Calu3 (cell line): ENCODE measurements at places on chromosomes 7 and 10.

- DNase-seq, result peak; percentile 44
Observed at GRCh38 chr7:135232720-135233119, 918 bp upstream of the STRA8 start.

GRCh38 chr7:127844707-127845331 lies 186.4 kb downstream of the LRRC4 start:
- DNase-seq, result no peak

DNA sequence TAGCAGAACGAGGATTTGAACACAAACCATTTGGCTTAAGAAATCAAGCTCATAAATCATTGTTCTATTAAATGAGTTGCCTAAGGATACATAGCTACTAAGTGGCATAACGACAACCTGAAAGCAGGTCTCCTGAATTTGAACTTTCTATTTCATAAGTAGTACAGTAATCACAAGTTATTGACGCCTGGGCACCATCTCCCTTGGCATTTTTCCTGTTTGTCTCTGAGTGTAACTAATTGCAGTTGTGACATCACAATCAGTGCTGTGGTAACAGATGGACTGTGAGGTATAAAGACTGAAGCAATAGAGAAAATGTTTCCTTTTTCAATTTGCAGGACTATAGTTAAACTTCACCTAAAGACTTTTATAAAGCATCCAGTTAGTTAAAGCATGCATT lies 6.4 kb upstream of the CSTF2T start:
- no peak for DNase-seq

DNA sequence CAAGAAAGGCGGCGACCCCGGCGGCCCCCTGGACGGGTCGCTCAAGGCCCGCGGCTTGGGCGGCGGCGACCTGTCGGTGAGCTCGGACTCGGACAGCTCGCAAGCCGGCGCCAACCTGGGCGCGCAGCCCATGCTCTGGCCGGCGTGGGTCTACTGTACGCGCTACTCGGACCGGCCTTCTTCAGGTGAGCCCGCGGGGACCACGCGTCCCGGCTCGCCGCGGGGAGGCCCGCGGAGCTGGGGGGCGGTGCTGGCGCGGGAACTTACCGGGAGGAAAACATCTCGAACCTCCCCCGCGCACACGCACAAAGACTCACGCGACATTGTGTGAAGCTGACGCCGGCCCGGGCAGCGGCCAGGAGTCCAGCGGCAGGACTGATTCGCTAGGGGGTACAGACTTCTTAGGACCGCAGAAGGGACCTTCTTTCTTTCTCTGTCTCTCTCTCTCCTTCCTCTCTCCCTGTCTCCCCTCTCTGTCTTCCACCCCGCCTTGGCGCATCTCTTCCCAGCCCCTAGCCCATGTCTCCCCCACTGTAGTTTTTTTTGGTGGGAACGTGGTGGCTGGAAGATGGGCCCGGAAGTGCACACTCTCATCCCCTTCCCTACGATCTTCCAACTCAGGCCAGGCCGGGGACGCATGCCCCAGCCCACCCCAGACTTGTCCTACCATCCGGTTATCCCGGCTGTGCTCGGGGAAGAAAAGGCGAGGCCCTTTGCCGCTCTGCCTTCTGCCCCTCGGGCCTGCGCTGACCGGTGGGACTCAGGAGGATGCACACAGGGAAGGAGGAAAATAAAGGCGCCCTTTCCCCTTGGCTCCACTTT lies 1.2 kb downstream of the EN2 start:
- peak; percentile 19 for DNase-seq

GRCh38 chr7:73602721-73603651 lies 21.3 kb downstream of the MLXIPL start:
- no peak for DNase-seq

- no peak for DNase-seq
Observed at GRCh38 chr7:129943352-129943751, 9.4 kb downstream of the UBE2H start.

DNA sequence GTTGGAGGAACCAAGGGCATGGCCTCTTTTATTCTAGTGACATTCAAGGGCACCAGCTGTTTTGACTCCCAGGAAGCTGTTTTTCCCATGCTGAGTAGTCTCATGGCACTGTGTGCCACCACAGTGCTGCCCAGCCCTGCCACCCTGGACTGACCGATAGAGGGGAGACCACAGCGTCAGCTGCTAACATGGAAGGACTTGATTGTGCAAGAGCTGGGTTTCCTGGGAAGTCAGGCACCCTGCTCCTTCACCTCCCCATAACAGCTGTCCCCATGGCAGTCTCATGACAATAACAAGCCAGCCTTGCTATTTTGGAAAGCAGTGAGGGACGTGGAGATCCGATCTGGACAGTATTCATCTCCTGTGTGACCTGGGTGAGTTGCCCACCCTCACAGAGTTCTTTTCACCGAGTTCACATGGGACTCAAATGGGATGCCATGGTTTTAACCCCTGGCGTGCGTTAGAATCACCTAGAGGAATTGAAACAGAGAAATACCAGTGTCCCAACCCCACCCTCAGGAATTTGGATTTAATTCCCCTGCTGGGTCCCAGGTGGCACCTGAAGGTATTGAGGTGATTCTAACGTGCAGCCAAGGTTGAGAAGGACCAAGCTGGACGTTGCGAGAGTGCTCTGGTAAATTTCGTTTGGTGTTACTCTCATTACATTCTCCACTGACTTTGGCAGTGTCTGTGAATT lies 174.8 kb downstream of the CELF2 start:
- DNase-seq, result no peak

GRCh38 chr10:29495366-29495765 lies 139.4 kb downstream of the SVIL start:
- no peak for DNase-seq

- DNase-seq, result no peak
Observed at GRCh38 chr7:3634396-3634795, 333.3 kb downstream of the SDK1 start.

DNA sequence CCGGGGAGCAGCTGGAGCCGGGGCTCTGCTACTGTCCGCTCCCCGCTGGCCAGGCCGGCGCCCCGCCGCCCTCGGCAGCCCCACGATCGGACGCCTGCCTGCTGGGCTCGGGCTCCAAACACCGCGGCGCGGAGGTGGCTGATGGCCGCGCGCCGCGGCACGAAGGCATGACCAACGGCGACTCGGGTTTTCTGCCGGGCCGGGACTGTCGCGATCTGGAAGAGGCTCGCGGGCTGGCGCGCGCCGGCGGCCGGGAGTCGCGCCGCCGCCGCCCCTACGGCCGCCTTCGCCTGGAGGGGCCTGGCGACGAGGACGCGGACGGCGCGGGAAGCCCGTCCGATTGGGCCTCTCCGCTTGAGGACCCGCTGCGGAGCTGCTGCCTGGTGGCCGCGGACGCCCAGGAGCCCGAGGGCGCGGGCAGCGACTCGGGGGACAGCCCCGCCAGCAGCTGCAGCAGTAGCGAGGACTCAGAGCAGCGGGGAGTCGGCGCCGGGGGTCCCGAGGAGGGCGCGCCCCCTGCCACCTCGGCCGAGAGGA lies 570 bp downstream of the TBC1D12 start:
- DNase-seq, result peak; percentile 44

GRCh38 chr7:138208142-138208570 lies 131.9 kb downstream of the AKR1D1 start:
- no peak for DNase-seq

- no peak for DNase-seq
Observed at GRCh38 chr7:153193144-153193595, 433.6 kb downstream of the ACTR3B start.

DNA sequence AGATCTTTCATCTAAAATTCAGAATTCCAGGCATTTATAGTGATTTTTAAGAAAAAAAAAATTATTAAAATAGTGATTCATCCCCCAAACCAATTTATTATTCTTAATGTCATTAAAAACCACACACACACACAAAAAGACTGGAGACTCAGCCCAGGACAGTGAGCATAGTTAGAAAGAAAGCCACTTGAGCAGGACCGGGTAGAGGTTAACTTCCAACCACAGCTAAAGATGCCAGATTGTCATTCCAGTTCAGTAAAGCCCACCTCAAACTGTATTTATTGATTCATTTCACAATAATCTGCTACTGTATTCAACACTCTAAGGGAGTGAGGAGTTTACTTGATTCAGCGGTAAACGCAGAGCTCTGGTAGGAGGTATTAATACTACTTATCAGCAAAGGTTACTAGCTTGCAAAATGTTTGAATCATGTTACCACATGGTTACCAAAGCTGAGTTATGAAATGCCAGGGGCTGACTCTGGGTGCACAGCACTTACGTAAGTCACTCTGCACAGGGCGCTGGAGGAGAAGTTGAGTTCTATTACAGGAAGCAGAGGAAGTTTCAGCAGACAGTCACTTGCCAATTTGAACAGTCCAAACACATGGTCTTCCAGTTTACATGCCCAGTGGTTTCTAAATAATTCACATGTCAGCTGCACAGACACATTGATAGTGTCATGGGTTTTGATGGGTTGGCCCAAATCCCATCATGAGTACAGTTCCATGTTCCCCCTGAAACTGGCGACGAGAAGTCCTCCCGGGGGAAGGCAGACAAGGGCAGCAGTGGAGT lies 64.6 kb downstream of the KLF6 start:
- DNase-seq, result no peak

- no peak for DNase-seq
Observed at GRCh38 chr10:30169342-30169741, 110.0 kb upstream of the JCAD start.

DNA sequence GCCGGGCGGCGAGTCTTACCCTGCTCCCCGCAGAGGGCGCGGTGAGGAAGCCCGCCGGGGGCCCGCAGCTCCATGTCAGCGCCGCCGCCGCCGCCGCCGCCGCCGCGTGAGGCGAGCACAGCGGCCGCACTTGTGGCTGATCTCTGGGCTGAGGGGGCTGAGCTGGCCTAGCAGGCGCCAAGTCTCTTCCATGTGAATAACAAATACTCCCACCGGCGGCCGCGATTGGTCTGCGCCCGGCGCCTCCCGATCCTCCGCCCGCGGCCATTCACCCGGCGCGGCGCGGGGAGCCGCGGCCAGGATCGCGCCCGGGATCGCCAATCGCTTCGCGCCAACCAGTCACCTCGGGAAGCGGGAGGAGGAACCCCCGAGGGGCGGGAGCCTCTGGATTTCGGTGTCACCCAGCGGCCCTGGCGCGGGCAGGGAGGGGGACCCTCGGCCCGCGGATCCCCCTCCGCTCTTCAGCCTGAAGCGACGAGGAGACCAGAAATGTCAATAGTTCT lies at the start of gene GRM8:
Gene GRM8, minus strand, starts transcription at position 164 of the 503 bp plus-strand sequence.
- DNase-seq, result peak; percentile 49

GRCh38 chr10:112769611-112770370 lies 180.3 kb upstream of the TCF7L2 start:
- no peak for DNase-seq

- DNase-seq, result no peak
Observed at GRCh38 chr7:36214608-36215456, 61.8 kb downstream of the EEPD1 start.

GRCh38 chr10:75233444-75234016 lies 2.2 kb downstream of the COMTD1 start:
- no peak for DNase-seq
